HL-60 (cell line): ENCODE measurements at places on chromosomes 12 and 14.

- DNase-seq = no peak
Observed at GRCh38 chr14:68337279-68337678, 455.6 kb downstream of the ZFP36L1 start.

- DNase-seq = no peak
Observed at GRCh38 chr12:46516933-46517578, 144.5 kb upstream of the SLC38A2 start.

DNA sequence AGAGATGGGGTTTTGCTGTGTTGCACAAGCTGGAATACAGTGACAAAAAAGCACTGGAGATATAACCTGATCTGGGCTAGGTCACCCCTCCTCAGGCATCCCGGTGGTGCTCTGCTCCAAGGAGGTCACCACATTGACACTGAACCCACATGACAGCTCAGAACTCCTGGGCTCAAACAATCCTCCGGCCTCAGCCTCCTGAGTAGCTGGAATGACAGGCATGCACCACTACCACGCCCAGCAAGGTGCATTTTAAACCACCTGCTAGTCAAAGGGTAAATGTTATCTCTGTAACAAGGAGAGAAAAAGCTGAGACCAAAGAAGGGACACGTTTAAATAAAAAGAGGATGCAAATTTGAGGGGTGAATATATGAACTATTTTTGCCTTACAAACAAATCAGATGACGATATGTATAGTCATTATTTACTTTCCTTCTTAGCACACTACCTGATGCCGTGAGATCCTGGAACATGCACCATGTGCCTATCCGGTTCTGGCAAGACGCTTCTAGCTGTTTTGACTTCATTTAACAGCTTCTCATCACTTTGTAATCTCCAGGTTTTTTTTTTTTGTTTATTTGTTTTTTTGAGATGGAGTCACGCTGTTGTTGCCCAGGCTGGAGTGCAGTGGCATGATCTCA lies 135.1 kb downstream of the PPM1H start:
- DNase-seq = no peak

DNA sequence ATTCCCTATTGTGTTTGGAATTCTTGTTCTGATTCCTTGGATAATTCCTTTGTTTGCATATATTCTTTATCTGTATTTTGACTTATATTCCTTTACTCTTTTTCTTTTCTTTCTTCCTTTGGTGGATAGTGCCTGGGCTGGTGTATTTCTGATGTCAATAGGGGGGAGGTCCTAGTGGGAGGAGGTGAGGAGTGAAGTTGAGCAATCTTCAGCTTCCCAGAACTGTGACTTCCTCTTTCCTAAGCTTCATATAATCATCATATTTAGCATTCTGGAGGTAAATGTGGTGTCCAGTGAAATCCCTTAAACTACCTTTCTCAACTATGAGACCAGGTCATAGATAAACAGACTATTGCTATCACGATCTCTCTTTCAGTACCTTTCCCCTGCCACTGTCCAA lies 29.6 kb upstream of the TBPL2 start:
- DNase-seq = peak; percentile 38

- DNase-seq = no peak
Observed at GRCh38 chr14:99327050-99327449, 55.1 kb upstream of the BCL11B start.

GRCh38 chr12:57134949-57135348 lies 6.7 kb downstream of the LRP1 start:
- no peak for DNase-seq

DNA sequence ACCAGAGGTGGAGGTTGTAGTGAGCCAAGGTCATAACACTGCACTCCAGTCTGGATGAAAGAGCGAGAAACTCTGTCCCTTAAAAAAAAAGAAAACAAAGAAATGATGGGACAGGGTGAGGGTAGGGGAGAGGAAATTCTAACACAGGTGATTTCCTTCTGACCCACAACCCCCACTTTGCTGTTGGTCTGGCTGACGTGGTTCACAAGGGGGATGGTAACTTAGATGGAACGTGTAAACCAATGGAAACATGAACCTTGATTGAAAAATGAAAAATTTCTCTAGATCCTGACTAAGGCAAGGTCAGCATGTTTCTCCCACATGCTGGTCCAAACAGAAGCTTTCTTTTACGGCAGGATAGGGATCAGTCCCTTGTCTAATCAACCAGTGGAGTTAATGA lies 15.8 kb upstream of the RIOX1 start:
- DNase-seq = no peak

DNA sequence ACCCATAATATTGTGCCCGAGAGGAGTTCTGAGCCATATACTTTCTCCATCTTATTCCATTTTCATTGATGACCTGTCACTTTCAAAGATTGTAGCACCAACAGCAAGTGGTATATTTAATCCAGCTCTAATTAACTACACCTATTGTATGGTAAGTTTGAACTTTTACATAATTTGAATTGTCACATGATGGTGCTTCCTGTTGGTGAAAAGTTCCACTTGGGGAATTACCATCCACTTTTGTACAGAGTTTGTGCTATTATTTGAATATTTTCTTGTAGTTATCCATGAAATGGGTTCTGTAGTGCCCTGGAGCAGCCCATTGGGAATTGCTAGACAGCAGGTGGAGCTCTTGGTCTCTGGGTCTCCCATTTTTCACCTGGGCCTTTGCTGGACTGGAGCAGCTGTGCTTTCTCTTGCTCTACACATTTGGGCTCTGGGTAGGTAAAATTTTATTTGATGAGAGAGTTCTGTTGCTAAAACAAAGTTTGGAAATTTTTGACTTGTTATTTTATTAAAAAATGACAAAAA lies 3.0 kb downstream of the SMCO3 start:
- no peak for DNase-seq

DNA sequence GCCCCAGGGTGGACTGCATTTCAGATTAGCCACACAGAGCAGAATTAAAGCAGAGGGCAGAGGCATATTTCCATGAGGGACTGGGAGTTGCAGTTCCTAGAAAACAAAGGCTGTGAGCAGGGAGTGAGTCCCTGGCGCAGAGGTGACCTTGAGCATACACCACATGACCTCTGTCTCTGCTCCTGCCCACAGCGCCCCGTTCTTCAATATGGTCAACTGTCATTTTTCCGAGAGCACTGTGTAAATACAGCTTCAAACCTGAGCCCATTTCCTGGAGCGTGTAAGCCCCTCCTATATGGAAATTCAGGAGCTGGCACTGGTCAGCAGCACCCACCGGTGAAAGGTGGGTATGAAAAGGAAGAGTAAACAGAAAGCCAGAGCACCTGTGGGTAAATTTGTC lies 192.2 kb upstream of the PELI2 start:
- DNase-seq = no peak

GRCh38 chr14:81471062-81471461 lies 62.6 kb downstream of the SEL1L start:
- no peak for DNase-seq

DNA sequence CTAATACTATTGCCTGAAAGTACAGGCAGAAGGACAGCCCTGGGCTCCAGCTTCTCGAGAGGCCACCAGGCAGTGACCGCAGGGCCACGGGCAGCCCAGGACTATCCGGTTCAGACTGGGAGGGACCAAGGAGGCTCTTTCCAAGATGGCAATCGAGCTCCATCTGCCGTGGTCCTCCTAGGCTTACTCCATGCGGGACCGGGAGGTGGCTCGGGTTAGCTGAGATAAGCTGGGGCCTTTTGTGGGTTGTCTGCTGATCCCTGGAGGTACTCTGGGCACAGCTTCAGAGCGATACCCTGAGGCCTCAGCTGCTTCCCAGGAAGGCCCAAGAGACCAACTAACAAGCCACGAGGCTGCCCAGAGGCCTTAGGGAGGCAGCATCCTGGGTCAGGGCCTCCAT lies 33.1 kb downstream of the SNRNP35 start:
- no peak for DNase-seq

- DNase-seq = no peak
Observed at GRCh38 chr12:76345569-76345968, 2.6 kb downstream of the BBS10 start.

- DNase-seq = no peak
Observed at GRCh38 chr12:59660148-59660547, 64.3 kb downstream of the SLC16A7 start.

DNA sequence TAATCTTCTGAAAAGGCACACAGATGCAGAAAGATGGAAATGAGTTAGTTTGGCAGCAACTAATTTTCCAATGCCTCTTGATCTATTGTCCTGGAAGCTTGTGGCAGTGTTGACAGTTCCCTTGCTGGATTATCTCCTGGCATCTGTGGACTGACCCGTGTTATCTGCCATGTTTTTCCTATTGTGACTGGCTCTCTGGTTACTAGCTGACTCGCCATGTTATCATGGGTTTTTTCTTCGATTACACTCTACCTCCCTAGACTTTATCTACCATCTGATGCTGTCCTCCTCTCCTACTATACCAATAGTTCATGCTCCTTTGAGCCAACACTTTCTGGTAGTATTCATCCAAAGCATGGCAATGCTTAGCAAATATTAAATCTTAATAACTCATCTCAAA lies 63.3 kb upstream of the FLRT2 start:
- DNase-seq = no peak

DNA sequence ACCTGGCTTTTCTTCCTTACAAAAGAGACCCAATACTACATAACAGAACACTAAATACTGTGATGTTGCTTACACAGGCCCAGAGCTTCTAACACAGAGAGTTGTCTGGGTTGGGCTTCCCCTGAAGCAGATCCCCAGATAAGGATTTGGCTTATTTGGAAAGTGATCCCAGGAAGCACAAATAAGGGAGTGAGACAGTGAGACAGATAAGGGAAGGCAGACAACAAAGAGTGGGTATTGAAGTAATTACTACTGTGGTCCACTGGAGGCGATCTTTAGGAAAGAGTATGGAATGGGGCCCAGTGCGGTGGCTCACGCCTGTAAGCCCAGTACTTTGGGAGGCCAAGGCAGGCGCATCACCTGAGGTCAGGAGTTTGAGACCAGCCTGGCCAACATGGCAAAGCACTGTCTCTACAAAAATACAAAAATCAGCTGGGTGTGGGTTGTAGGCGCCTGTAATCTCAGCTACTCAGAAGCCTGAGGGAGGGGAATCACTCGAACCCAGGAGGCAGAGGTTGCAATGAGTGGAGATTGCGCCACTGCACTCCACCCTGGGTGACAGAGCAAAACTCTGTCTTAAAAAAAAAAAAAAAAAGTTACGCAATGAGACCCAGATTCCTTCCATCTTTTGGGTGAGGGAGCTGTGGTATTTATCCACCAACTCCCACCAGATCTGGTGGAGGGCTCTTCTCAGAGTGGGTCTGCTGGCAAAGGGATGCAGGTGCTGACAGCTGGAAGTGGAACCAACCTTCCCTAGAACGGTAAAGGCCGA lies 10.2 kb upstream of the C12orf43 start:
- peak; percentile 60 for DNase-seq

GRCh38 chr14:61268812-61269211 lies 12.3 kb downstream of the TMEM30B start:
- DNase-seq = no peak

GRCh38 chr12:26727482-26728204 lies 105.4 kb downstream of the ITPR2 start:
- no peak for DNase-seq

- DNase-seq = no peak
Observed at GRCh38 chr12:1839464-1839863, 19.1 kb downstream of the LRTM2 start.

DNA sequence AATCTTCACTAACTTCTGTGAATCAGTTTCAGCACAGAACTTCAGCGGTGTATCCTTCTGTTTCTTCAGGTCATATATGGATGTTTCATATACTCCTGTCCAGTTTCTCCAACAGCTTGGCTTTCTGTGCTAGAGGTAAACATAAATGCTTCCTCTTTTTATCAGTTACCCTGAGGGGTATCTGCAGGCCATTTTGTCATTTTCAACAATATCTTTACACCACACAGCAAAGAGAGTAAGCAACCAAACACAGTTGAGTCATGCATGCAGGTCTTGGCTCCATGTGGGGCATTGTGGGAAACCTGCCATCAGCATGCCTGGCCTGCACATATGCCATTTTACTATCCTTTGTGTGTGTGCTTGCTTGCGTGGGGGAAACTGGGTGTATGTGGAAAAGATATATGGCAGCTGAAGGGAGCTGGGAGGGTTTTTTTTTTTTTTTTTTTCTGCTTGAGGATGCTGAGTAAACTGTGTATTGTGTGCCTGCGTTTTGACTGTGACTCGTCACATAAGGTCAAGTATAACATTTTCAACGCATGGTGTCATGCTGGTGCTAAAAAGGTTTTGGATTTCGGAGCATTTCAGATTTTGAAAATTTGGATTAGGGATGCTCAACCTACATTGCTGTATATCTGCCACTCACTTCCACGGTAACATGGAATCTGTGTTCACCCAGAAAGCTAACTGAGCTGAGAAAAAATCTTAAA lies 56.1 kb upstream of the YARS2 start:
- no peak for DNase-seq

DNA sequence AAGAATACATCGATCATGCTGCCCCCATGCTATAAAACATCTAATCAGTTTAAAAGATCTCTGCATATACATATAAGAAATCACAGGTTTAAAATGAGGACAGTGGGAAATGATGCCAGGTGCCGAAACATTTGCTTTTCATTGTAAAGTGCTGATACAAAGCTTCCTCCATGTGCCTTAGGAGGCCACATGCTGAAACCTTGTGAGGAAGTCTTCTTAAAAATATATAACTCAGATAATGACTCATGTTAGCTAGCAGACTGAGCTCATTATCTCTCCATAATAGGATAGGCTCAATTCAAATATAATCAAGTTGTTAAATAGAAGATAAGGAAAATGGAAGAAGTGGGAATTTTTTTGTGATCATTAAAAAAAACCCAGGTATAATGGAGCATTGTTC lies 65.9 kb downstream of the RFX4 start:
- DNase-seq = no peak

GRCh38 chr12:18368594-18368993 lies 107.3 kb downstream of the PIK3C2G start:
- DNase-seq = no peak

- DNase-seq = no peak
Observed at GRCh38 chr12:76680940-76681339, 83.0 kb upstream of the ZDHHC17 start.

DNA sequence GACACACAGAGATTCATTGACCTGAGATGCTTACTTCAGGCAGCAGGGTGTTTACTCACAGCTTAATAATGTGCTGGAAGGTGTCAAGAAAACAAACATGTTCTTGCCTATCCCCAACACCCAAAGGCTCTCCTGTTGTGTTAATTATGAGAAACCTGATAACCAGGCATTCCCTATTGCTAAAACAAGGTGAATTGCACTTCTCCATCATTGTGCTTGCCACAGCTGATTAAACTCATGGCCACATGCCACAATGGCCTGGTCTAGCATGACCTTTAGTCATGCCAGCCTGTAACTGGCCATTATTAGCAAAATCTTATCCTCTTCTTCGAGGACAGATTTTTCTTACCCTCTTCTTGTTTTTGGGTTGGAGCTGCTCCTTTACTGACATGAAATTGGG lies 21.4 kb downstream of the SMOC1 start:
- no peak for DNase-seq

- DNase-seq = peak; percentile 65
Observed at GRCh38 chr12:121530600-121531355, 50.0 kb downstream of the KDM2B start.

GRCh38 chr12:25796523-25797000 lies 161.9 kb upstream of the RASSF8 start:
- DNase-seq = no peak
